ENCODE measurements at places on chromosomes 7 and 10. TPM values are rescaled to one million over a fixed set of nuclear protein-coding genes. Genes with fewer than 3 reads are reported as not detected.

The ITPRID1 gene
- not detected for total RNA-seq

The RSPH10B gene
- total RNA-seq, result not detected

- DNase-seq, result no peak
These were observed 130.5 kb downstream of the LHPP start for GRCh38 chr10:124592101-124592500.

DNA sequence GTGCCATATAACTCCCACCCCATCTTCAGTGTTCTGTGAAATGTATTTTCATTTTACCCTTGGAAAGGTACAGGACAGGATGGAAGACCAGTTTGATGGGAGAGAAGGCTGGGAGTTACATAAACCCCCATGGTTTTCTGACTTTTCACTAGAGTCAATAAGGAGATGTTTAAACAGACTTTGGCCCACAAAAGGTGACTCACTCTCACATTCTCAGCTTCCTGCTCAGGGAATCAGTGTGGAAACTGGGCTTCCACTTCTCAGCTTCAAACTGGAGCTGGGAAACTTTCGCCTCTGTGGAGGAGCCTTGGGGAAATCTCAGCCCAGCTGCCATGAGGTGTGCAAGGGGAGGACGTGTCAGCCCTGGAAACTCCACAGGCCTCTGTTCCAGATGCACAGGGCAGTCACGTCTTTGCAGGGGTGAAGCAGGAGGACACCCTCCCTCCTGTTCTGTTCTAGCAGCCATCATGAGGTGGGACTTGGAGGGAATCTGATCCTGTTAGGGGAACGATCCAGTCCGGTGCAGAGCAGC lies 560.5 kb upstream of the GALNT17 start:
- DNase-seq, result no peak

DNA sequence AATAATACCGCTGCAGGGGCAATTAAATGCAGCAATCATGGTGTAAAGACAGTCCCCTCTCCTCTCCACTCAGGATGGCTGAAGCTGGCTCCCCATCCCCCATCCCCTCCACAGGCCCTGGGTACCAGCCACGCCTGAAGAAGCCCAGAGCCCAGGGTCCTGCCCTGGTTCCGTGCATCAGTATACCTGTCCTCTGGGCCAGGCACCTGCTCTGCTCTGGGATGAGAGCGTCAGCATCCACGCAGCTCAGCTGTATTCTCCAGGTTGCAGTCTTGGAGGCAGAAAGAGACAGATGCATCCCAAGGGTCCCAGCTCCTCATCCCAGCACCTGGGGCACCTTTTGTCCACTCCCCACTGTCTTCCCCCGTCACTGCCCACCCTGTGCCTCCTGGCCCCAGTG lies 233.8 kb downstream of the TCERG1L start:
- no peak for DNase-seq

DNA sequence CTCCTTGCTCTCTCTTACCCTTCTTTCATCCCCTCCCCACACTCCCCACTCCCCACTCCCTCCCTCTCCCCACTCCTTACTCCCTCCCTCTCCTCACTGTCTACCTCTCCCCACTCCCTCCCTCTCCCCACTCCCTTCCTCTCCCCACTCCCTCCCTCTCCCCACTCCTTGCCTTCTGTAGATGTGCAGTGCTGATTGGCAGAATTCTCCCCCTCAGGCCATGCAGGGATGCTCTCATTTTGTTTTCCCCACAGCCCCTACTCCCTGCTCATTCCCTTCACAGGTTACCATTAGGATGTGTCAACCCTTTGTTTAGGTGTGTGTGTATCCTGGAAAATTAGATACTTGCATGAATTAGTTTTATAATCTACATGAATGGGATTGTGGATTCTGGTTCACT lies 90.3 kb downstream of the CELF2 start:
- DNase-seq, result no peak

DNA sequence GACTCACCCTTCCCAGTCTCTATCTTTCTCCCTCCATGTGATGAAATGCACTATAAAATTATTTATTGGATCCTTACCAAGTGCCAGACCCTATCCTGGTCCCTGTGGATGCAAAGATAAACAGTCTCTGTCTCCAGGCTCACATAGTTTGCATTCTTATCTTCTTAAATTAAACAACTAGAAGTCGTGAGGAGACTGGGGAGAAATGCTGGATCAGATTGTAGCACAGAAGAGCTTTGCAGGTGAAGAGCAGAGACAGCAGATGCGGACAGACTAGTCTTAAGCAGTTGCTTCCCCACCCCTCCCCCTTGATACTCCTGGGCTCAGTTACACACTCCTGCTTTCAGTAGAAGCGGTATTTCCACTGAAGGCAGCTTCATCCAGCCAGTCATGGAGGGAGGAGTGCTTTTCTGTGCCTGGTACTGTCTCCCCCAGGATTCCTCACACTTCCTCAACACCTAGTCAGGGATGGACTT lies 20.8 kb upstream of the CDK1 start:
- DNase-seq, result no peak

GRCh38 chr10:24009736-24010135 lies 199.2 kb upstream of the KIAA1217 start:
- no peak for DNase-seq

- peak; percentile 47 for DNase-seq
These were observed 79.4 kb downstream of the VWC2 start for GRCh38 chr7:49852619-49853462.

GRCh38 chr7:3980300-3980643 lies 679.2 kb downstream of the SDK1 start:
- DNase-seq, result no peak

DNA sequence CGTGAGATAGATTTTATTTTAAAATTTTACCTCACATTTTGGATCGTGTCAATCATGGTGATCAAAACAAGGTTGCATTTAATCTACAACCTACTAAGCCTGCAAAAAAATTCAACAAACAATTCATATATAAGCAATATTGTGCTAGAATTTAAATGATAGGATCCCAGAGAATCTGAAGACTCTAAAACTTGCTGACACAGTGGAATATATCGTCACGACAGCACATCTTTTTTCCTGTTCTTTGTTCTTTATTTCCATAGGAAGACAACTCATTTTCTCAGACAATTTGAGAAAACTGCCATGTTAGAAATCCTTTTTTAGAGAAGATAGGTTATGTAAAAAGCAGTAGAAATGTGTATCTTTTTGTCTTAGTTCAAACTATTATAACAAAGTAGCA lies 820.2 kb upstream of the CELF2 start:
- no peak for DNase-seq

DNA sequence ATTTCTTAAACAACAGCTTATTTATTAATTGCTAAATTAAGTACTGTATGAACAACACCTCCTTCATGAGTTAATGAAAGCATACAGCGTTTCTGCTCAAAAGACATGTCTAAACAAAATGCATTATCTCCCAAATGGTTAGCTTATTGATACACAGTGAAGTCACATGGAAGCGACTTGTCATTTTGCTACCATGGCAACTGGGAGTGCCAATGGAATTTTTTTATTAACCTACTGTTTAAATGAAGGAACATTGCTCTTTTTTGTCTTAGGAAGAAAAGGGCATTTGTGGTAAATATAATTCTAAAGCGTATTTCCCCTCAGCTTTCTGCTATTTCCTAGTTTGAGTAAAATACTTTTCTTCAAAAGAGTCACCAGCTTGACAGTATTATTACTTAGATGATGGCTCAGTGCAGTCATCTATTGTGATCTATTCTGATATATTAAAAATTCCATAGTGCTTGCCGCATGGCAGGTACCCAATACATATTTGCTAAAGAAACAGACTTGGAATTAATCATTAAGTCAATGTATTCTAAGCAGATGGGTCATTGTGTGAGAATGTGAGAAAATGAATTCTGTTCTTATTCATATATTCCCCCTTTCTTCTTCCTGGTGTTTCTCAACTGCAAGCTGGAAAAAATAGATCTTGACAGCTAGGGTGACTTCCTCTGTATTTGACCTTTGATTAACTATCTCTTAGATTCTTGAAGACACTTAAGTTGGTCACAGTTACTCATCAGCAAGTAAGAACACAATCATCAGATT lies 818.3 kb downstream of the MAGI2 start:
- no peak for DNase-seq

All from prostate gland (tissue), 2 donors.